ENCODE measurements at places on chromosomes 2 and 18.

DNA sequence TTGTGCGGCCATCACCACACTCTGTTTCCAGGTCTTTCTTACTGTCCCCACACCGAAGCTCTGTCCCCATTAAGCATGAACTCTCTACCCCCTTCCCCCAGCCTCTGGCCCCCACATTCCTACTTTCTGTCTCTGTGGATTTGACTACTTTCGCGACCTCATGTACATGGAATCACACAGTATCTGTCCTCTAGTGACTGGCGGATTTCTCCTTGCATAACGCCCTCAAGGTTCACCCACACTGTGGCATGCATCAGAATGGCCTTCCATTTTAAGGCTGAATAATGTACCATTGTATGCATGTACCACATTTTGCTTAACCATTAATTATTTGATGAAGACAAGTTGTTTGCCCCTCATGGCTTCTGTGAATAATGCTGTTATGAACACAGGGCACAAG lies 467.6 kb upstream of the HS6ST1 start:
- no peak for DNase-seq

- peak; percentile 13 for DNase-seq
Observed at GRCh38 chr2:232521959-232522622, 1.9 kb downstream of the PRSS56 start.

GRCh38 chr2:36609507-36609906 lies 11.5 kb upstream of the FEZ2 start:
- no peak for DNase-seq

DNA sequence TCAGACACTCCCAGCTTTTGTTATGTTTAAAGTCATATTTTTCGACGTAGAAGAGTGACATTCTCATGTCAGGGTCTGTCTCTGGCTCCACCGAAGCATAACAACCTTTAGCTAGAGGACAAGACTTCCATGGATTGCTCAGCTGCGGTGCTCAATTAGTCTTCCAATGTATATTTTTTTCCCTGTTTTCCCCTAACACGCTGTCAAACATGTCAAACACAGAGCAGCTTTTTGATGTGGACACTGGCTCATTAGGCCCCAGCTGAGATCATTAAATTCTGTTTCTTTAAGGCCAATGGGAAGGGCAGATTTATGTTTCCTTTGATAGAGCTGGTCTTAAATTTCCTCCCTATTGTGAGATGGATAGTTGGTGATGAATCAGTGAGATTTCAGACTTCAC lies 525.4 kb downstream of the PIK3C3 start:
- no peak for DNase-seq

DNA sequence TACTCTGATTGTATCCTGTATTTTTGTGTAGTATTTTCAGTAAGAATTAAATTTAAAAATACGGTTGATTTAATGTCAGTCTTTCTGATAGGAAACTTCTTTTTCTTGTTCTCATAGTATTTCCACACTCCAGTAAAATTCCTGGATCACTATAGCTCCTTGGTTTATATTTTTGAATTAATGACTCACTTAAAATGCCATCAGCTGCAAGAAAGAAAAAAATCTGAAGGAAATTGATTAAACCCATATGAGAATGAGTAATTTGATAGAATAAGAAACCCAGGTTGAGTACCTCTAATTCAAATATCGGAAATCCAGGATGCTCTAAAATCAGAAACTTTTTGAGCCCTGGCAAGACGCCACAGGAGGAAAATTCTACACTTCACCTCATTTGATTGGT lies 186.8 kb upstream of the RND3 start:
- peak; percentile 71 for DNase-seq

GRCh38 chr2:122244598-122245229 lies 489.3 kb downstream of the TSN start:
- no peak for DNase-seq

DNA sequence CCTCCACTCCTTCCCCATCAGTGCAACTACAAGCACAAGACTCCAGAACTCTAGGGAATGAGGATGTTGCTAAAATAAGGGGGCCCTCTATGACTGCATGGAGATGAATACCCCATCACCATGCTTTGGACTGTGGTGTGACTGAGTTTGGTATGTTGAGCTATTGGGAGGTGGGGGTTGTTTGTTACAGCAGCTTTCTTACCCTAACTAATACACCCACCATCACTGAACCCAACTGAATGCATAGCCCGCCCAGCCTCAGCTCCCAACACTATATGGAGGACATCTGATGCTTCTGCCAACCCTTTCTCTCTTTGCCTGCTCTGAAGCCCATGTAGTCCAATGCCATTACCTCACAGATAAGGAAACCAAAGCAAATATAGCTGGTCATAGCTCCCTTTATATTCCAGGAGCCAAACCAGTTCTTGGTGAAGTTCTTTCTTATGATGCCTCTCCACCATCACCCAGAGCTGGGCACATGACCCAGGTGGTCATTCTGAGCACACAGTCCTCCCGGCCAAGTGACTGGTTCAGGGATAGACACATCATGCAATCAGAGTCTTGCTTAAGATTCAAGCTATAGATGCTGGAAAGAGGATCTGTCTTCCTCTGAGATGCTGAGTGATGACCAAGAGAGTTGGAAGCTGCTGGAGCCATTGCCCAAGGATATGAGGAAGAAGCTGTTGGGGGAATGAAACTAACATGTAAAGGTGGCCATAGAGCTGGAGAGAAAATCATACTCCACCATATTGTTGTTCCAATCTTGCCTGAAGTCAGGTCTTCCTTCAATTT lies 155.6 kb upstream of the HAAO start:
- no peak for DNase-seq

DNA sequence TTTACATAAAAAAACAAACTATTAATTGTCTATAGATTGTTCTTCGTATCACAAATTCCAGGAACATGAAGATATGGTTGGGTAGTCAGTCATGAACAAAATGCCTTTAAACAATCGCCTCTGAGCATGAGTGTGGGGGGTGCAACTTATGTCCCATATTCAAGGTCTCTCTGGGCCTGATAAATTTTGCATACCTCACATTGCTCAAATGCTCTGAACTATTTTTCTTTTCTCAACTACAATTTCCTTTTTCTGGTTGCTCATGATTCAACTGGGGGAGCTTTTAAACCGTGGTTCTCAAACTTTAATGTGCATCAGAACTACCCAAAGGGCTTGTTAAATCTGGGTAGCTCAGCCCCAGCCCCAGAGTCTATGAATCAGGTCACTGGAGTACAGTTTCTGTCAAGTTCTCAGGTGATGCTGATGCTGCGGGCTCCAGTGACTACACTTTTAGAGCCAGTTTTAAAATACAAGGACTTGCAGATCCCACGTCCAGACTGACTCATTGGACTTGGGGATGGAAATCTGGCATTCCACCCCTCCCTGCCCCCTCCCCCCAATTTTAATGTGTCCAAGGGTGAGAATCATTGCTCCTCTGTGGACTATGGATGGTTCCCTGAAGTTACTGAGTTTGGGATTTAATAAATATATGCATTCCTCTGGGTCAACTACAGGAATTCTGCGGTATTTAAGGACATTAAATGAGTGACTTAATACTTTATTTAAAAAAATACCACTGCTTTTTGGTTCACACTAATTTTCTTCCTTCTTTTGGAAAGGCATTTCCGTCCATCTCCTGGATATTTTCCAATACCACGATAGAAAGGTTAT lies 1.5 kb upstream of the GPD2 start:
- DNase-seq: peak; percentile 80

DNA sequence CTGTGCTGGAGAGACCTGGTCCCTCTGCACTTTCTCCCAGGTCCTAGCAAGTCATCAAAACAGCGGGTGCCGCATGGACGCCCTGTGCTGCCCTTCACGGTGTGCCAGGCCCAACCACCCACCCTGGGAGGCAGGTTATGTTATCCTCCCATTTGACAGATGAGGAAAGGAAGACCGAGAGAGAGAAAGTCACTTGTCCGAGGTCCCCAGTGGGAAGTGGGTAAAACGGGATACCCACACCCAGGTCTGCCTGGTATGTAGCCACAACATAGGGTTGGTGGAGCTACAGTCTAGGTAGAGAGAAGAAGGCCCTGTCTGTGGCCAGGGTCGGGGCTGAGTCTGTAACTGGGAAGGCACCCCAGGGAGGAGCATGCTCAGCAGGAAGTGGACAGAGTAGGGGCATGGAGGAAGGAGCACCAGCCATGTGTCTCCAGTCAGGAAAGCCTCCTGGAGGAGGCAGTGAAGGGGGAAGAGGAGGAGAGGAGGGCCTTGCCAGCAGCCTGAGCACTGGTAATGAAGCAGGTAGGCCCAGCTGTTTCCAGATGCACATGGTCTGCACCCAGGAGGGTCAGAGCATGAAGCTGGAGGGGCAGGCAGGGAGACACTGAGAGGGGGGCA lies 98.4 kb downstream of the ZFP36L2 start:
- DNase-seq: no peak
